ENCODE measurements at places on chromosomes 5 and 9.
A peak's percentile ranks its signal among the peaks of the same experiment; 100 is the strongest.

DNA sequence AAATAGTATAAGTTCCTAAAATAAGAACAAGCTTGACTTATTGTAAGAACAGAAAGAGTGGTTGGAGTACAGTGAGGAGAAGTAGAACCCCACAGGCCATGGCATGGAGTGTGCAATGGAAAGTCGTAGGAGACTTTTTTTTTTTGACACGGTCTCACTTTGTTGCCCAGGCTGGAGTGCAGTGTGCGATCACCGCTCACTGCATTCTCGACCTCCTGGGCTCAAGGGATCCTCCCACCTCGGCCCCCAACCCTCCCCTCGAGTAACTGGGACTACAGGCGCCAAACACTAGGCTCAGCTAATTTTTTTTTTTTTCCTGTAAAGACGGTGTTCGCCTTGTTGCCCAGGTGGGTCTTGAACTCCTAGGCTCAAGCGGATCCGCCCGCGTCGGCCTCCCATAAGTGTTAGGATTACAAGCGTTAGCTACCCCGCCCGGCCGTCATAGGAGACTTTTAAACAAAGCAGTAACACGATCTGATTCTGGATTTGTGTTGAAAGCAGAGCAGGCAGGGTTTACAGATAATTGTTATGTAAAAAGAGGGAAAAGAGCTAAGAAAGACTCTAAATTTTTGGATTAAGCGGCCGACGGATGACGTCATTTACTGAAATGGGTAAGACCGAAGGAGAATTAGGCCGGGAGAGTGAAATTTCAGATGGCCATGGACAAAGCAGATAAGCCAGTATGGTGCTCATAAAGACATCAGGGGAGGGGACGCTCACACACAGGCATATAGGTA is 752 bp downstream of the TSTD2 start:
- no peak for DNase-seq

GRCh38 chr5:157690690-157691433 is 19.5 kb downstream of the C5orf52 start:
- DNase-seq = no peak

GRCh38 chr9:125603478-125604021 is 103.5 kb downstream of the MAPKAP1 start:
- no peak for DNase-seq

DNA sequence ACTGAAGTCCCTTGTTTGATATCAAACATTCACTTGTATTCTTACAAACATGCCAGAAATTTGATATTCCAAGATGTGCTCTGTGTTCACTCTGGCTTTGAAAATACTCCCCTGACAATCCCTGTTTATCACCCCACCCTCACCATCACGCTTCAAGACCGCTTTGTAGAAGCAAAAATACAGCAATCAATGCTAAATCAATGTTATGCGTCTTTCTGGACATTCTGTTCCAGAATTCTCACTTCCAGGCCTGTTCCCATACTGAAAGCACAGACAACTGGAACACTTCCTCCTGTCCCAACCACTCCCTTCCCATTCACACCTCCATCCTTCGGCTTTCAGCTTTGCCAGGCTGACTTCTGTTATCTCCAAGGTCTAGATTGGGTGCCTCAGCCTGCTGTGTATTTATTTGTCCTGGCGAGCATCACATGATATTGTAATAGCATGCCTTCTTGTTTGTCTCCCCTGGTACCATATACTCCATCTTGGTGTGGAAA is 72.8 kb downstream of the SNCAIP start:
- DNase-seq = no peak

GRCh38 chr5:111781200-111781599 is 24.2 kb upstream of the NREP start:
- DNase-seq = no peak

DNA sequence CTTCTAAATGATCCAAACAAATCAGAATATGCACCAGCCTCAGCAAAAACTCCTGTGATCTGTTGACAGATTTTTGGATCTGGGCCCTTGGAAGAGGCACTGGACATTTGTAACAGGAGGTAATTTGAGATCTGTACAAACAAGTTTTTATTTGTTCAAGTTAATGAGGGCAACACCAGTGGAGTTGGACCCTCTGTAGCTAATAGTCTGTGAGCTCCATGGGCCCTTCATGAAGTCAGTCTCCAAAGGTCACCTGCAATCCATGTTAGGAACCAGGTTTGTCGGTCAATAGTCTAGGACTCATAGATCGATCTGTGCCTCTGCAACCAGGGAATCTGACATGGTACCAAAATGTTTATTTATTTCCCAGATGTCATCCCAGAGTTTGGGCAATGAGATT is 40.9 kb downstream of the PAM start:
- no peak for DNase-seq

GRCh38 chr9:16610538-16610937 is 259.9 kb downstream of the BNC2 start:
- DNase-seq = no peak

GRCh38 chr5:95029569-95030366 is 255.1 kb downstream of the MCTP1 start:
- peak; percentile 56 for DNase-seq

DNA sequence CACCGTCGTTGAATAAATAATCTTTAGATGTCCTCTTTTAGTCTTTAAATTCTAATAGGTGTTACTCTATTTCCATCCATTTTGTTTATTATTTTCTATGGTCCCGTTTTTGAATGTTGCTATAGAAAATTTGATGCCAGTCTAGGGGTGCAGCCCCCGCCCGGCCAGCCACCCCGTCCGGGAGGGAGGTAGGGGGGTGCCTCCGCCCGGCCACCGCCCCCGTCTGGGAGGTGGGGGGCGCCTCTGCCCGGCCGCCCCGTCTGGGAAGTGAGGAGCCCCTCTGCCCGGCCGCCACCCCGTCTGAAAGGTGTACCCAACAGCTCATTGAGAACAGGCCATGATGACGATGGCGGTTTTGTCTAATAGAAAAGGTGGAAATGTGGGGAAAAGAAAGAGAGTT is 2372.2 kb upstream of the WWC1 start:
- DNase-seq = no peak

GRCh38 chr5:176902911-176903664 is 3.9 kb upstream of the HK3 start:
- no peak for DNase-seq

Data from GM12878 (cell line).